LHCN-M2 (cell line): ENCODE measurements at places on chromosomes 2 and 18. TPM values are rescaled to one million over a fixed set of nuclear protein-coding genes. Genes with fewer than 3 reads are reported as not detected.
A peak's percentile ranks its signal among the peaks of the same experiment; 100 is the strongest.

DNA sequence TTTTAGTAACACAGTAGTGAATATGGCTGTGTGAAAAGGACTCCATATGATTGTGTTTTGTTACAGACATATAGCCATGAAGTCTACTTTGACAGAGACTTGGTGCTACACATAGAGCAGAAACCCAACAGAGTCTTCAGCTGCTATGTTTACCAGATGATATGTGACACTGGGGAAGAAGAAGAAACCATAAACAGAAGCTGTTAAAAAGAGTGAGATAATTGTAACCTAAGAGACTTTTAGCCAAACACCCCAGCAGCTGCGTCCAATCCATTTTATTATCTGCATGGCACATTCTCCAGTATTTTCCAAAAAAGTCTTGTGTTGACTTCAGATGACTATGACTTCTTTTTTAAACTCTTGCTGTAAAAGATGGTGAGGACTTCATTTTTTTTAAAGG lies 41.4 kb upstream of the CYBRD1 start:
- DNase-seq = peak; percentile 3

Gene ANTXR1
- 181 and 209 TPM in 2 replicates for total RNA-seq

Gene TACR1
- not detected in 2 replicates for total RNA-seq

Gene ESPNL
- total RNA-seq = 9.7 and 14.2 TPM in 2 replicates

DNA sequence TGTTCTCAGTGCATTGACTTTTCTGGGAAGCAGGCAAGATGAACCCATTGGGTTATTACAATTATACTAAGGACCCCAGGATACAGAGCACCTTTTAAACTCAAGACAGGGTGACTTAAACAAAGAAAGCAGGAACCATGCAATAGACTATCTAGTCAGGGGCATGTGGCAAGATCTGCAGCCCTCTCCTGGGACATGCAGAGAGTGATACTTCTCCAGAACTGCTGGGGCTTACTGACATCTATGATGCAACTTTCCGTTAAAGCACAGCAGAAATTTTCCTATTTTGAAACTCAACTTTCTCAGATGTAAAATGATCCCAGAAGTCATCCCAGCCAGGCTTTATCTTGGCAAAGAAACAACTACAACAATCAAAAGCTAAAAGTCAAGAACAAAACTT lies 162.2 kb upstream of the HNMT start:
- no peak for DNase-seq

Gene CHPF
- 246 and 264 TPM in 2 replicates for total RNA-seq

GRCh38 chr2:41488888-41489287 lies 558.9 kb upstream of the PKDCC start:
- DNase-seq = no peak

Gene DSC3
- total RNA-seq = not detected in 2 replicates

DNA sequence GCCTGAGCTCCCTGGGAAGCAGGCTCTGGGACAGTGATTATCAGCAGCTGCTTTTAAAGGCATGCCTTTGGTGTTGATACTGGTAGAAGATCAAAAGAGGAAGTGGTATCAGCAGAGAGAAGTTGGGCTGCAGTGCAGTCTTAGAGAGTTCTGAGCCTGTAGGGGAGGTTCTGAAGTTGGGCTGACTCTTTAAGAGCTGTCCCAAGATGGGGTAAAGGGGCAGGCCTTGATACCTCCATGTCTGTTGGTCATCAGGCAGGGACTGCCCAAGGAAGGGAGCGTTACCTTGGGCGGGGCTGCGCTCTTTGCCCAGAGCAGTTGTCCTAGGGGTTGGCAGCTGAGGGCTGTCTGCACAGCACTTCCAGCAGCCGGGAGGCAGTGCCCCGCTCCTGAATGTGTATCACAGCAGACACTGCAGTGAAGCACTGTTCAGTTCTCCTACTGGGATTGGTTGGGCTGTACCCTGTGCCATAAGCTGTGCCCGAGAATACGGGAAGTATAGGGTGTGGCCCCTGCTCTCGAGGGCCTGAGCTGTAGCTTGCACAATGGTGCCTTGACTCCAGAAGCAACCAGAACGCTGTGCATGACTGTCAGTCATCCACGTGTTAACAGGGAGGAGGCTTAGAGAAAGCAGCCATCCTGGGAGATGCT lies 177.0 kb downstream of the CTIF start:
- no peak for DNase-seq

DNA sequence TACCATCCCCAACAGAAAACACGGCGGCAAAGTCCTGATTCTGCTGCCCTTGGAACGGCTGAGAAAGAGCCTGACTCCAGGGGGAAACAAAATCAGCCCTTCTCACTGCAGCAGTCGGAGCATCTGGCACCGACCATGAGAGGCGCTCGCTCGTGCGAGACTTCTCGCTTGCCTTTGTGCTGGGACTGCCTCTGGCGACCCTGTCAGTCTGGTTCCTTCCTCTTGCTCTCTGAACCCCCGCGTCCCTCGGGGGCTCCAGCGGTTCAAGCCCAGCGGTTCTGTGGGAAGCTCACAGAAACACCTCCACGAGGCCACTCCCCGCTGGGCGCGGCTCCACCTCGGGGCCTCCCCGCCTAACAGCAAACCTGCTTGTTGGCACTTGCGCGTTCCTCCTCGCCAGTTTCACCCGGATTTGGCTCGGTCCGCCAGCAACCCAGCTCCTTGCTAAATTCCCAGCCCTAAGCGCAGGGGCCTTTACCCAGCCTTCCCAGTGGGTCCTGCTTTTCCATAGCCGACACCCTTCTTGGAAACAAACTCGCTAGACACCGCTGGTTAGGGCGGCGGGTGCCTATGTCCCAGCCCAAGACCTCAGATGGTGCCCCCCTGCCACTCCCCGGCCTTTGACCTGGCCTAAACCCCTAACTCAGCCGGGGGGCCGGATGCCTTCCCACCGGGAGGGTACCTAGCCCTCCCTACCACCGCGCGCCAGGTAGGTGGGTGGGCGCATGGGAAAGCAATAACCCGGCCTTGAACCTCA lies 2.2 kb downstream of the RND3 start:
- DNase-seq = peak; percentile 75

DNA sequence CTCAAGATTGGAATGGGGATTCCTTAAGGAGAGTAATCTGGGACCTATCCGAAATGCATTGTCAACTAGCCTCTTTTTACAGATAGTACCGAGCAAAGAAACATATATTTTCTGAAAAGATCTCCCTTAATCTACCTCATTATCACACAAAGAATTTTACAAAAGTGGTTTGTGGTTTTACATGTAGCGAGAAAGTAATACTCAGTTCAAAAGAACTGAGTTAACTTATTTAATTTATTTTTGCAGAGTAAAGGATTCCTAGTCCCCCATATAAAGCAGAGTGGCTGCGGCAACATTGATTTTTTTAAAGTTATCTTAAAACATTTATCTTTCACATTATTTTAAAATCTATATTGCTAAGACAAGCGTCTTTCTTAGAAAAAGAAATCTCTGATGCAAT lies 15.9 kb upstream of the SOS1 start:
- no peak for DNase-seq

- no peak for DNase-seq
Measured at GRCh38 chr2:118535818-118536212, 311.6 kb downstream of the EN1 start.

DNA sequence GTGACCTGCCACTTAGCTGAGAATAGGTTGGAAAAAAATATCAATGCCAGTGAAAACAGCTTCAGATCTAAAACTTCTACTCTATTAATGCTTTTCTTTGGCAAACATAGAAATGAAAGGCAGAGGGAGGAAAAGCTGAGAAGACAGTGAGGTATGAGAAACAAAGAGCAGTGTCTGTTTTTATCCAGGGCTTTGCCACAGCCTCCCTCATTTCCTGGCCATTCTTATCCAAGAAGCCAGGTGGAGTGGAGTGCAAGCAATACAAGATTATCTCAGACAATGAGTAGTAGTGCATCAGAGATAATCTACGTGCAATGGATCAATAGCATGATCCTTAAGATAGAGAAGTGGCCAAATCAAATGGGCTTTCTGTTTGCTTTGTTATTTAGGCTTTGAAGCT lies 808.7 kb upstream of the PIK3C3 start:
- no peak for DNase-seq

Gene TMEM200C
- total RNA-seq = not detected in 2 replicates

DNA sequence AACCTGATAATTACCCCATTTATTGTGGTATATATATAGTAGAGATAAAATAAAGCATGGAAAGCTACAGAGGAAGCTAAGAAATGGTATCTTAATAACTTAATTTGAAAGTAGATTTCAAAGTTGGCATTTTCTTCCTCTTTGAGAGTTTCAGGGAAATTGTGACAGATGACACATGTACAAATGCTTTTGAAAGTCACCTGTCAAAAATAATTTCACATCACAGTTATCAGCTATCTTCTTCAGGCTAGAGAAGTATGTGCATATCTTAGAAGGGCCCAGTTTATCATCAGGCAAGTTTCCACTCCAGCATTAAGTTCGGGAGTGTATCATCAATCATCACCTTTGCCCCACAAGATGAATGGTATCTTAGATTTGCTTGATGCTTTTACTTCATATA lies 457.9 kb downstream of the LRRTM4 start:
- no peak for DNase-seq

Gene CNTNAP5
- not detected in 2 replicates for total RNA-seq

Gene NYAP2
- total RNA-seq = not detected in 2 replicates

GRCh38 chr2:128486640-128487375 lies 168.1 kb upstream of the HS6ST1 start:
- DNase-seq = no peak

- DNase-seq = no peak
Measured at GRCh38 chr2:241926541-241927311, 57.2 kb downstream of the RTP5 start.

Gene LCLAT1
- 24.9 and 27.3 TPM in 2 replicates for total RNA-seq
